ENCODE measurements at places on chromosomes 5 and 9. TPM values are rescaled to one million over a fixed set of nuclear protein-coding genes. Genes with fewer than 3 reads are reported as not detected.

GRCh38 chr9:20355022-20355421 lies 267.3 kb downstream of the MLLT3 start:
- no peak for DNase-seq

DNA sequence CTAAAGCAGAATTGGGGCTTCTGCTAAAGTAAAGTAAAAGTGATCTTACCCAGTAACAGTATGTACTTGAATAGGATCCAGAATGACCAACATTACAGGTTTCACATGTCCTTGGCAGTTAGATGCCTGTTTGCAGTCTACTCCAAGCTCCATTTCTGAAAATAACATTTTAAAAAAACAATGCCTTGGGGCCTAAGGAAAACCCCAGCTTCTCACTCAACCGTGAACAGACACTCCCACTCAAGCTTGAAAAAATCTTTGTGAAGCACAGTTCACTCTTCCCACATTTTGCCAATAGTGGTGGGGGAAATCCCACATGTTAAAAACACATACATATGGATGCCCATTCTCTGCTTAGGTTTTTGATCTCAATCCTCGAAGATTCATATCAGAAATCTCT lies 304.1 kb downstream of the ARRDC3 start:
- DNase-seq, result no peak

GRCh38 chr5:163766936-163767670 lies 261.7 kb downstream of the MAT2B start:
- no peak for DNase-seq

HRCT1 gene
- total RNA-seq, result not detected

PHYKPL gene
- 62.1 TPM for total RNA-seq

DNA sequence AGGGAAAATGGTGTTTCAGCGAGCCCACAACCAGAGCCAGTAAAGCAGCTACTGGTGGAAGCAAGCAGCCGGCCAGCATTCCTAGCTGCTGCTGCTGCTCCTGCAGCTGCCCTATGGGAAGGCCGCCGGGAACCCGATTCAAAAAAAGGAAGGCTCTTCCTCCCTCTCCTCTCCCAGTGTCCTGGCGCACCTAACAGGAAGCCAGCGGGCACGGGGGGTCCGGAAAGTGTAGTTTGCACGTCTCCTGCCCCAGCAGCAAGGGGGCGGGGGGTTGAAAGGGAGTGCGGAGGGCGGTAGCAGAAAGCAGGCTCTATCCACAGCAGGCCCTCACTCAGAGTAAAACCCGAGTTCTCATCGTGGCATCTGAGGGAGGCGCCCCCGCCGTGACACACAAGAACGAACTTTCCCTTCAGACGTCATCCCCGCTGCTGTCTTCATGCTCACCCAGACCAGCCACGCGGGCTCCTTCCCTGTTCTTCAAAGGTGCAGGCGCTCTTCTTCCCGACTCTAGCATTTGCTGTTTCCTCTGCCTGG lies 16.5 kb downstream of the GRXCR2 start:
- peak; percentile 57 for DNase-seq

COL15A1 gene
- not detected for total RNA-seq

- no peak for DNase-seq
Measured at GRCh38 chr9:89802781-89803355, 198.1 kb downstream of the GADD45G start.

- no peak for DNase-seq
Measured at GRCh38 chr9:4292781-4293180, 7.1 kb downstream of the GLIS3 start.

- no peak for DNase-seq
Measured at GRCh38 chr5:135553688-135554462, 18.1 kb upstream of the NEUROG1 start.

GRCh38 chr9:106976772-106977171 lies 113.8 kb downstream of the ZNF462 start:
- DNase-seq, result no peak

DNA sequence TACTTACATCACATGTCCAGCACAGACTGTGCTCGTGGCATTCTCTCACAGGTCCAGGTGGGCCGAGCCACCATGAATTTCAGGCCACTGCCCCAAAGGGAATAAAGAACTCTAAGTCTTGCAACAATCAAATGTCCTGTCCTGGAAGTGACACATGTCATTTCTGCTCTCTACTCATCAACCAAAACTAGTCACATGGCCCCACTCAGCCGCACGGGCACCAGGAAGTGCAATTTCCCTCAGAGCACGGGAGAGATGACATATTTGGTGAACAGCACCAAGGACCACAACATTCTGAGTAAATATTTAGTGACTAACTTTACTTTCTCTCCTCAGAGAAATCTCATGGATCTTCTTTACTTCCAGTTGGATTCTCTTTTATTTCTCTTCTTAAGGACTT lies 131.1 kb upstream of the TUT7 start:
- DNase-seq, result peak; percentile 45

SPATA31D4 gene
- total RNA-seq, result not detected

FOXD4L4 gene
- total RNA-seq, result not detected

SLC23A1 gene
- 0.63 TPM for total RNA-seq

DNA sequence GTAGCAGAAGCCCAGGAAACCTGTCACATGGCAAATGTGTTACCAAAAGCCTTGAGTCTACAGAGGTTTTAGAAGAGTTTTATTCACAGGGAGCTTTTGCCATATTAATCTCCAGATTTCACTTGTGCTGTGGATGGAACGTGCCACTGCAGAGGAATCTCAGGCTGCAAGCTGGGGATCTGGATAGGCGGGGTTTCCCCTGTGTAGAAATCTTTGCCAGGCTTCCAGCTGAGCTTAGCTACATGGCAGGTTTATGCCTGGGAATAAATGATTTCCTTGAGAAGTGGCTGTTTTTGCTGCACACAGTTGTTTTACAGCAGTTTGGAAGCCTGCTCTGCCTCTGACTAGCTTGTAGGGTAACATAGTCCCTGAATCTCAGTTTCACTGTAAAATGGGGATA lies 224.6 kb upstream of the PLPPR1 start:
- DNase-seq, result no peak

DNA sequence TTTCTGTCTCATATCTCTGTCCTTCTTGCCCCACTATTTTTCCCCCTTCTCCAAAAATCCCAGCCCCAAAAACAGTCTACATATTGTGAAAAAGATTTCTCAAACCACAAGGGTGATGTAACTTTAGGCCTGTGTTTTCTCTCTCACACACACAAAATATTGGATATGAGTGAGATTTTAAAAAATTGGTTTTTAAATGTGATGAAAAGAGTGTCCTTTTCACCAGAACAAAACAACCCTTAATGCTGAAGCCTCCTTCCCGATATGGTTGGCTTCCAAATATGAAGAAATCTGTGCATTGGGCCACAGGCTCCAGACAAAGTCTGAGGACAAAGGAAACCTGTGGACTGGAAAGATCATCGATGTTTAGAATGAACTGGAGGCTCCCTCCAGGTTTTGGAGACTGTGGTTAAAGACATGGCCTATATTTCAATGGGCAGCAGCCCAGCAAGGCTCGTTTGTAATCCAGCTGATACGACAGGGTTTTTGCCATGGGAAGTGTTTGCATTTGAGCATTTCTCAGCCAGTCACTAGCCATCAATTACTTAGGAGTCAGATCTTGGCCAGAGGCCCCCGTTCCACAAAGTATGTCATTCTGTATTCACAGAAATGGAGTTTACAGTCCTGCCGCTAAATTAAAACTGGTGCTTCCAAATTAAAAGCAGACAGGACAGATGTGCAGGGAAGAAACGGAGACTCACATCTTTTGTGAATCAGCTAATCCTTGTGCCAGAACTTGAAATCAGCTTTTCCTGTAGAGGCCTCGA lies 546.3 kb downstream of the EBF1 start:
- DNase-seq, result no peak

TIGD6 gene
- 1.2 TPM for total RNA-seq

All from activated CD8-positive, alpha-beta T cell treated with anti-CD3 and anti-CD28 coated beads for 36 hours (primary cell).